ENCODE measurements at places on chromosomes 2 and 18.

- no peaks in the 10 kb centered on the region for H3K27me3 ChIP-seq
- no peak overlapping the region for H3K4me3 ChIP-seq
- no peaks in the 10 kb centered on the region for H3K36me3 ChIP-seq
- H3K4me1 ChIP-seq = no peaks in the 10 kb centered on the region
- no peak for DNase-seq
- no peak overlapping the region for H3K27ac ChIP-seq
These were observed 422.5 kb downstream of the CMPK2 start for GRCh38 chr2:6443061-6443823.

DNA sequence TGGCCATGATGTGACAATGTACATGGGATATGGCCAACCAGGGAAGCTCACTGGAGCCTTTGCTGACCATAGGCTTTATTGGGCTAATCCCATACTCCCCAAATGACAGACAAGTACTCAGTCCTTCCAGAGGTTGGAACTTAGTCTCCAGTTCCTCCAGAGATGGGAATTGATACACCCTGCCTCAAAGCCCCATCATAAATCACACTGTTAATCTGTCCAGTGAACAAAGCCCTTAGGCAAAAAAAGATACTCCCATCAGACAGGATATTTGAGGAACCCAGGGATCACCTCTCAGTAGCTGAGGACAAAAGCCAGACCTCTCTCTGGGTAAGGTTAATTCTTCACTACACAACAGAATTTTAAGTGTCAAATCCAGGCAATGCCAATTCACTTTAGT, 247.5 kb upstream of the CDH20 start:
- H3K27me3 ChIP-seq = no peaks in the 10 kb centered on the region
- no peak overlapping the region for H3K27ac ChIP-seq
- no peaks in the 10 kb centered on the region for H3K4me1 ChIP-seq
- H3K36me3 ChIP-seq = no peaks in the 10 kb centered on the region

- H3K27me3 ChIP-seq = no peaks in the 10 kb centered on the region
- H3K4me1 ChIP-seq = no peaks in the 10 kb centered on the region
- H3K27ac ChIP-seq = no peak overlapping the region
- DNase-seq = no peak
These were observed 18.7 kb upstream of the SCLY start for GRCh38 chr2:238042090-238042489.

DNA sequence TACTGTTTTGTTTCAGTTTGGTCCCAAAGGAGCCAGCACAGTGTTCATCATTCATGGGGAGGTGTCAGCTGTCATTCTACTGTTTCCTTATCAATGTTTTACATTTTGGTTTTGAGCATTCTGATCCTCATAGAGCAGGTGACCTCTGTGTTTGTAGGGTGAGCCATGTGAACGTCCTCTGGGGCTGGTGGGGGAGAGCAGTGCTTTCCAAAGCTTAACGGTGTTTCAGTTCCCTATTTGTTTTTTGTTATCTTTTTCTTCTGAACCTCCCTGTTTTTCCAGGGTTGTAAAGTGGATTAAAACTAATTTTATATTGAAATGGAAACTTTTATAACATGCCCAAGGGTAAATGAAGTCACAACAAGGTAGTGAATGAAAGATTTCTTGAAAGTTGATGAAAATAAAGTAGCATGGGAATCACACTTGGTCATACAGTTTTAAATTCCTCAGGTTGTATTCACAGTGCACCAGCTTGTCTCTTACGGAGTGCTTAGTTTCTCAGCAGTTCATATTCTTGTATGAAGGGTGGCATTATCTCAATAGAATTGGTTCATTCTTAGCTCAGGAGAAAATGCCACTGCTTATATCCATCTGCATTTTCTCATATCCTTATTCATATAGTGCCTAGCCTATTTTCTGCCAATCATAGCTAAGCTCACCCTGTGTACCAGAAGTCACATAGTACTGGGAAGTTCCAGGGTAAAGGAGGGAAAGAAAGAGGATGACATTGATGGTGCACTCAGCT, 54.5 kb downstream of the MAP4K4 start:
- no peaks in the 10 kb centered on the region for H3K36me3 ChIP-seq
- H3K27ac ChIP-seq = no peak overlapping the region
- H3K4me3 ChIP-seq = no peak overlapping the region
- DNase-seq = no peak

DNA sequence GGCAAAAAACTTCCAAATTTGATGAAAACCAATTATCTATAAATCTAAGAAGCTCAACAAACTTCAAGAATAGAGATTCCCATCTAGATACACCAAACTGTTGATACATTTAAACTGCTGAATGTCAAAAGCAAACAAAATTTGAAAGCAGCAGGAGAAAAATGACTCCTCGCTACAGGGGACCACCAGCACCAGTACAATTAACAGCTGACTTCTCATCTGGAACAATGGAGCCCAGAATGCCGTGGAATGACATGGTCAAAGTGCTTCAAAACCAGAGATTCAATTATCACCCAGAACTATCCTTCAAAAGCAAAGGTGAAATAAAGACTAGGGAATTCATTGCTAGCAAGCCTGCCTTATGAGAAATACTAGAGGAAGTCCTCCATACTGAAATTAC, 11.6 kb downstream of the SRSF7 start:
- no peak overlapping the region for H3K4me3 ChIP-seq
- H3K27ac ChIP-seq = no peak overlapping the region
- peaks cover 76% of the 10 kb centered on the region for H3K36me3 ChIP-seq

DNA sequence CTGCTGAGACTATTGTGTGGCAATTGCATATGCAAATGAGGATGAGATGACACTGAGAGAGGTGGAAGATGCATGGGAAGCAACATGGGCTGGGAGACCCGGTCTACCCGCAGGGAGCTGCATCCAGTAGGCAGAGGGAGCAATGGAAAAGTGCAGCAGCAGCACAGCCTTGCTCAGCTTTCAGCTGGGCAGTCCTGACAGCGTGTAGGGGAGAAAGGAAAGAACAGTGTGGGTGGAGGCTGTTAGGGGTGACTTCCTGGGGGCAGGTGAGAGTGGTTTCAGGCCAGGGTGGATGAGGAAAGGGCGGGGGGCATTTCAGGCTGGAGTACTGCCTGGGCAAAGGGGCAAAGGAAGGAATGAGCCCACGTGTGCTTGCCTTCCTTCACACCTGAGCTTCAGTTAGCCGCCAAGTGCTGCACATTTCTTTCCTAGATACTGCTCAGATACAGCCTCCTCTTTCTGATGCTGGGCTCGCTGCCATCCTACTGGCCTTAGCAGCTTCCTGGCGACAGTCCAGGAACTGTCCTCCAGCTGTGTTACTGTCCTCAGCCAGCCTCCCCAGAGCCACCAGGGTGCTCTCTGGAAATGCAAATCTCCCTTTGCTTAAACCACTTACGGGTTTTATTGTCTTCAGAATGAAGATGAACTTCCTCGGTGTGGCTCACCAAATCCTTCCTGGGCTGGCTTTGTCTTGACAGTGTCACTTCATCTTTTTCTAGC, 276.3 kb downstream of the TSN start:
- H3K36me3 ChIP-seq = no peaks in the 10 kb centered on the region
- no peak overlapping the region for H3K27ac ChIP-seq
- no peaks in the 10 kb centered on the region for H3K27me3 ChIP-seq
- no peak for DNase-seq
- H3K4me1 ChIP-seq = peaks cover 50% of the 10 kb centered on the region
- H3K4me3 ChIP-seq = no peak overlapping the region

GRCh38 chr2:239047861-239048260, 200.0 kb downstream of the TWIST2 start:
- DNase-seq = no peak
- H3K4me1 ChIP-seq = no peaks in the 10 kb centered on the region
- no peak overlapping the region for H3K27ac ChIP-seq
- H3K27me3 ChIP-seq = no peaks in the 10 kb centered on the region

DNA sequence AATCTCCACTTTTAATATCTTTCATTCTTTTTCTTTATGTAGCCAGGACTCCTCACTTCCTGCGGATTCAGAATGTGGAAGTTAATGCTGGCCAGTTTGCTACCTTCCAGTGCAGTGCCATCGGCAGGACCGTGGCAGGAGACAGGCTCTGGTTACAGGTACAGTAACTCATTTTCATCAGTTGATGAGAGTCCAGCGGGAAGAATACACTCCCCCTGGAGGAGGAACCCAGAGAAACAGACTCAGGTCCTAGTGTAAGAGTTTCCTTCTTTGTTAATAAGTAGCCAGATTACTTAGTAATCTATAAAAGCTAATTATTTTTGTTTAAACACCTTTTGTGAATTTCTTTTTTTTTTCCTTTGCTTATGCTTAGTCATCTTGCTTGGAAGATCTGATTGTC, 359.4 kb downstream of the PTPRM start:
- no peak overlapping the region for H3K27ac ChIP-seq
- no peak for DNase-seq

GRCh38 chr2:57941816-57942215, 104.8 kb upstream of the VRK2 start:
- DNase-seq = no peak
- no peak overlapping the region for H3K27ac ChIP-seq
- no peaks in the 10 kb centered on the region for H3K36me3 ChIP-seq
- no peaks in the 10 kb centered on the region for H3K27me3 ChIP-seq
